ENCODE measurements at places on chromosomes 6 and 20.

DNA sequence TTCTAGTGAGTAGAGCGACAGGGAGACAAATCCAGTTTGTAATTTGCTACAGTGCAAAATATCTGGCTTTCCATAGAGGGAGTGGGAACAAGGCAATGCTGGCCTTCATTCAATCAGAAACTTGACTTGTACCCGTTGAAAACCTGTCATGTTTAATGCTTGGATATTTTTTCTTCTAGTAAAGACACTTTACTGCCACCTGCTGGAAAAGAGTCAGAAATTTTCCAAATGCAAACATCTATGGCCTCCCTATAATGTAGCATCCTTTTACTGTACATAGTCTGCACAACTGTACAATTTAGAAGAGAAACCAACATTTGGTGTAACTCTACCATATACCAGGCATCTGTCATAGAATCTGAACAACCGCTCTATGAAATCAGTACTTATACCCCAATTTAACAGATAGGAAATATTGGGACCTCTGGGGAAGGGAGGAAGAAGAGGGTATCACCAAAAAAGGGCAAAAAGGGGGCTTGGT is 16.7 kb upstream of the TBC1D20 start:
- no peak for DNase-seq

- DNase-seq: no peak
These were observed 1.1 kb downstream of the SLPI start for GRCh38 chr20:45253261-45253660.

- DNase-seq: no peak
These were observed 68.2 kb upstream of the TNFAIP3 start for GRCh38 chr6:137798846-137799245.

DNA sequence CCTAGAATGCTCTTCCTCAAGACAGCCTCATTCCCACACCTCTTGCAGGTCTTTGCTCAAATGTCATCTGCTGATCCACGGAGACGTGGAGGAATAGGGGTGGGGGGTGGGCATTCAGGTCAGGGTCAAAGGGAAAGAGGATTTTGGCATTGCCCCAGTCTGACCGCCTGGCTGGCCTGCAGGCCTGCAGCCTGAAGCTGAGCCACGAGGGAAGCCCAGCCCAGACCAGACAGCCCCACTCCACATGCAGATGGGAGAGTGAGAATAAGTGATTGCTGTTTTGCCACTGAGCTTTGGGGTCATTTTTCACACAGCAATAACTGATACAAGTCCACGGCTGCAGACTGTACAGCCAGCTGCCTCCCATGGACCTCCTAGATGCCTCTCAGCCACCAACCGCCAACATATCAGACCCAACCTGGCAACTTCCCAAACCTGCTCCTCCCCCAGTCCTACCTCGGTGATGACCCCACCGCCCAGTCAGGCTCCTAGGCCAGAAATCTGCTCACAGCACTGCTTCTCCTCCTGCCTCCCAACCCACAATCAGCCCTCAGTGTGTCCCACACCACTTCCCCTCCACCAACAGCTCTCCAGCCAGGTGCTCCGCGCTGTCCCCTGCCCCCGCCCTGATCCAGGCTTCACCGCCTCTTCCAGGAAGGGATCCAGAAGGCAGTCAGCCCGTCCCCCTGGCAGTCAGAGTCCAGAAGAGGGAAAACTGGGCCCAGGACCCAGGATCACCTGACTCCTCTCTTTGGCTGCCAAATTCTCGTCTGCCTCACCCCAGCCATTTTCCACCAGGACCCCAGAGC is 14.0 kb downstream of the KIAA1755 start:
- DNase-seq: no peak

DNA sequence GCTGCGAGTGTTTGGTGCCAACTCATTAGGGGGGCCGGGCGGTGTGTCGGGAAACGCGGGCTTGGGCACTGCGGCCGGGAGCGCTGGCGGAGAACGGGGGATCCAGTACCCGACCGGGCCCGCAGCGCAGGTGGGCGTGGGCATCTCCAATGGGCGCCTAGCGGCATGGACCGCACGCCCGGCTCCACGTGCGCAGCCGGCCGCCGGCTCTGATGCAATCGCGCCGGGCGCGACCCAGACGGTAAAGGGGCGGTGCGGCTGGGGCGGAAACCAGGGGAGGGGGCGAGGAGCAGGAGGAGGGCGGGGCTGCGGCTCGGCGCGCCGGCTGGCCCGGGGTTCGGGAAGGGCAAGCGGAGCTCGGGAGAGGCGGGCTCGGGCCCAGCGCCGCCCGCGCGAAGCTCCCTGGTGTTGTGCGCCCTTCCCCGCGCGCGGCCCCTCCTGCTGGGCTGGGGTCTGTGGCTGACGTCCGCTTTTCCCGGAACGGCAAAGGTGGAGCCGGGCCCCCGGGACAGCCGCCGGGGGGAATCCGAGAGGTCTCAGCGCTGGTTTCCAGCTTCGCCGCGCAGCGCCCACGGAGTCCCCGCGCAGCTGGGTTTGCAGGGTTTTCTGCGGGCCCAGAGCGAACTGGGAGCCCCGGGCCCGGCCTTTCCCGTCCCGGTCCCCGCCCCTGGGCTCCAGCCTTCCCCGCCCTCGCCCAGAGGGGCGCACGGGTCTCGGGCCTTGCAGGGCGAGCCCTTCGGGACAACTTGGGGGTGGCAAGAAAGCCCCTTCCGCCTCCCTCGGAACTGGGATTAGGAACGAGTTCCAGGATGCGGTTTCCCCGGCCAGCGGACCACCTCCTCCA is 867 bp downstream of the MTHFD1L start:
- DNase-seq: peak; percentile 63

DNA sequence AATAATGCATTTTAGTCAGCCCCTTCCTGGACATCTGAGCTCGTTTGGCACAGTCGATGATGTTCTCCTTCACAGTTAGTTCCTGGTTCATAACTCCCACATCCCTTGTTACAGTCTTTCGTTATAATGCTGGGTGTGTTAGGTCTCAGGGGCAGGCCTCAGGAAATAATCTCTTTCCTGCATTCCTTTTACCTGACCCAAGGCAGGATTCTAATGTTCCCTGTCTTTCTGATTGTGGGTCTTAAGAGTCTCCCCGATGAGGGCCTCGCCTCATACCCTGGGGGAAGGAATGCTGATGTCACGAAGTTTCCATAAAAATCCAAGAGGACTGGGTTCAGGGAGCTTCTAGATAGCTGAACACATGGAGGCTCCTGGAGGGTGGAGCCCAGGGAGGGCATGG is 104.0 kb upstream of the CARMIL1 start:
- no peak for DNase-seq

- no peak for DNase-seq
These were observed 213.0 kb upstream of the CITED2 start for GRCh38 chr6:139587469-139587868.

DNA sequence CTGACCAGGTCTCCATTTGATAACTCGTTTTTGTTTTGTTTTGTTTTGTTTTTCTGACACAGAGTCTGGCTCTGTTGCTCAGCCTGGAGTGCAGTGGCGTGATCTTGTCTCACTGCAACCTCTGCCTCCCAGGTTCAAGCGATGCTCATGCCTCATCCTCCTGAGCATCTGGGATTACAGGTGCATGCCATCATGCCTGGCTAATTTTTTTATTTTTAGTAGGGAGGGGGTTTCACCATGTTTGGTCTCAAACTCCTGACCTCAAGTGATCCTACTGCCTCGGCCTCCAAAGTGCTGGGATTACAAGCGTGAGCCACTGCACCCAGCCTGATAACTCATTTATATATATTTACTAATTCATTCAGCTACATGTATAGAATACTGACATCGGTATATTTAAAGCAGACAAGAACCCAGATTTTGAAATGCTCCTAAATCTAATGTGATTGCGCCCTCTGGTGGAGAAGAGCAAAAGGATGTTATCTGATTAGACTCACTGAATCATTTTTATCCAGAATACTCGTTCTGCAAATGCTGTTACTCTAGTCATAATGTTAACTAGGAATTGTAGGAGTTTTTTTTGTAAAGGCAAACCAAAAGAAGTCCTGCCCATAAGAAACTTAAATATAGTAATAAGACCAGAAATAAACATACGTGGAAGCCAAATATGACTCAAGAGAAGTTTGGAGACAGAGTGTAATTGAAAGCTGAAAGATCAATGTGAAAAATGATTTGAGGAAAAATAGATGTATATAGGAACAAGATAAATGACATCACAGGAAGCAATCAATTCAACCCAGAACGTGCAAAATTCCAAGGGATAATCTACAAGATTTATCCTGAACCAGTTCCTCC is 5.3 kb upstream of the COL12A1 start:
- no peak for DNase-seq

DNA sequence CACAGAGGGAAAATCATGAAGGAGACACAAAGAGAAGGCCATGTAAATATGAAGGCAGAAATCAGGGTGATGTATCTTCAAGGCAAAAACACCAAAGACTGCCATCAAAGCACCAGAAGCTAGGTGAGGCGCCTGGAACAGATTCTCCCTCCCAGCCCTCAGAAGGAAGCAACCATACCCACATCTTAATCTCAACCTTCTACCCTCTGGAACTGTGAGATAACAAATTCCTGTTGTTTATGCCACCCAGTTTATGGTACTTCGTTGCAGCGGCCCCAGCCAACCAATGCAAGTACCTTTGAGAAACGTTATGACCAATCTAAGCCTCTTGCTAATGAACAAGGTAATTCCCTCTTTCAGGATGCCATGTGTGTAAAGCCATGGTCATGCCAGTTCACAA is 66.2 kb upstream of the STXBP5 start:
- DNase-seq: no peak

DNA sequence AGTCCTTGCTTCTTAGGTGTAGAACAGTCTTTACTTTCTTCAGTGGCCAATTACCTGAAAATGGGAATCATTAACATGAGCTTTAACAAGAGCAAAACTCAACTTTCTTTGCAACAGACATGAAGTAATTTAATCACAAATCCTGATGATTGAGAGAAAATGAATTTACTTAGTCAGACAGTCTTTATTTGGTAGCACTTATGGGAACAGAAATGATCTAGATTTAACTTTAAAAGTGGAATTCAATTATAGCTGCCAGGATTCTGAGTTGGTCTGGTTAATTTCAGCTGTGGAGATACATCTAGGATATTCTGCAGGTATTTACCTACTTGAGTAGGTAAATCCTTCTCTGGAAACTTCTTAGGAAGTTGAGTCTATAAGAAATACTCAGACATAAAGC is 444.3 kb upstream of the PLCB4 start:
- DNase-seq: no peak

DNA sequence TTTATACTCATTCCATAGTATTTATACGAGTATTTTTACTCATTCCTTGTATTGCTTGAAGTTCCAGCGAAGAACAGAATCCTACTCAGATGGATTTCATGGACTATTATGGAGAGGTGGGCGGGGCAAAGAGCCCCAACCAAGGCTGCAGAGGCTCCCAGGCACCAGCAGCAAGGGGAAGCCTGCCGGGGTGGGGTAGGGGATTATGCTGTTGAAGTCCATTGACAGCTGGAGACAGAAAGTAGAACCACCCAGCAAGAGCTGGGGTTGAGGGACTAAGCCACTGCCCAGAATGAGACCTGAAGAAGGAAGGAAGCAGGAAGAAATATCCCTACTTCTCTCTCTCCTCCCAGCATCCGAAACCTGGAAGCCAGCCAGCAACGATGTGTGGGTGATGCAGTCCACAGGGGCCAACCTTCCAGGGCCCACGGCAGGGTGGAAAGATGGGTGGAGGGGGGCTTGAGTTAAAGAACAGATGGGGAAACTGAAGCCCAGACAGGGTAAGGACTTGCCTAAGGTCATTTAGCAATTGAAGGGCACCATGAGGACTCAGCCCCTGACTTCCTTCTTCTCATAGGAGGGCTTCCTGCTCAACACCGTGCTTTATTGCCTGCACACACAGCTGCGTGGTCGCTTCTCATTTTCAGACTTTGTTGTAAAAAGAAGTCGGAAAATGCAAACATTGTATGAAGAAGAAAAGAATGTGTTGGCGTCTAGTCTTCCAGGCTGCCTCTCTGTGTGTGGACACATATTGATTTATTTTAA is 18.3 kb upstream of the GTSF1L start:
- DNase-seq: no peak

DNA sequence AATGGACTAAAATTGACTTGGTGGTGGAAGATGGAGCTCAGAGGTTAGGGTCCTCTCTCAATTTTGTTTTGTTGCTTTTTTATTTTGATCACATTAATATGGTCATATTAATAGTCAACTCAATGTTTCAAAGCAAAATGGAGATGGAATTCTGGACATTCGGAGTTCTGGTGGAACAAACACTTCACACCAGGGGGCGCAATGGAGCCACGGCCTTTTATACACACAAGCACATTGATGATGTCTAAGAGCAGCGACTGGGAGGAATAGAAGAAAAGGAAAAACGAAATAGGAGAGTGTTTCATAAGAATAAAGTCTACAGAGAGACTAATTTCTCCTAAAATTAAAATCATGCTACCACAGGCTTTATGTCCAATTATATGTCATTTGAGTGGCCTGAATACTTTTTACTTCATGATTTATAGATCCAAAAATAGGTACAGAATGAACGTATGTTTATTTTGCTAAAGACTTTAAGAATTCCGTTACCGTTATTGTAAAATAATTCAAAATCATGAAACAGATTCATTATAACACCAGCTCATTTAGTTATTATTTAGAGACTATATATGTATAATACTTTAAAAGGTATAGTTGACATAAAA is 197.6 kb upstream of the SASH1 start:
- no peak for DNase-seq

GRCh38 chr6:159728531-159728964 is 1.2 kb downstream of the WTAP start:
- DNase-seq: no peak

DNA sequence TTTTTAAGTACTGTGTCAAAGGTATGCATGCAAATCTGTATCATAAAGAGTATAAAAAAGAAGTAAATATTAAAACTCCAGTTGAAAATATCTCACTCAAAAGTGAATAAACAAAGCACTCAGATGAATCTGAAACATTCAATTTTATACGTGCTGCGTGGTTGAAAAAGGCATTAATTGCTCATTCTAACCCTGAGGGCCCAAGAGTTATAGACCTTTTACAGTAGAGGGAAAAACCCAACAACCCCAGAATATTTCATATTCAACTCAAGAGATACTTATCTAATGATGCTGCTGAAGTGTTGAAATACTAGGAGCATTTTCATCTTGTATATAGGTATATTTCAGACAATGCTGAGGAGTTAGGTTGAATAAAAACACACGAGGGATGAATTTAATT is 862.8 kb upstream of the CITED2 start:
- no peak for DNase-seq

DNA sequence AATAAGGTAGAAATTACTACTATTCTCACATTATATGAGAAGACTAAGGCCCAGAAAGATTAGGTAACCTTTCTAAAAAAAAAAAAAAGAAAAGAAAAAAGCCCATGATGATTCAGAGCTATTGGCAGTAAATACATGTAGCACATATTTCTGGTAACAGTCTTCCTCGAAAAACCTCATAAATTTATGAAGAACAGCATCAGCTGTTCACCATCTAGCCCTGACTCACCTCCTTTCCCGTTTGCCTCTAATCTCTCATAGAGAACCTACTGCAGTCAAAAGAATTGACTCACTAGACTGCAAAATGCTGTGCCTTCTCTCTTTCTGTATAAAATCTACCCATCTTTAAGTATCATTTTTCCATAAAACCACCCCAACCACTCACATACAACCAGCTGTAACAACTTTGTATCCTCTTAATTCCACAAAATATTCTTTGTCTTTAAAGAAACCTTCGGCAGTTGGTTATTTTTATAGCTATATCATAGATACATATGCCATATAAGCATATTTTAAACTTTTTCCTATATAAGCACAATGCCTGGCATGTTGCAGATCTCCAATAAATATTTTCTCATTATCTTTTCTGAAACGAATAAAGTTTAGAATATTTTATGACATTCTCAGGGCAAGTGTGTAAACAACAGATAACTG is 152.7 kb upstream of the ENPP5 start:
- no peak for DNase-seq

GRCh38 chr6:137297887-137298286 is 78.7 kb upstream of the IFNGR1 start:
- no peak for DNase-seq

- DNase-seq: peak; percentile 25
These were observed 35.7 kb upstream of the ID1 start for GRCh38 chr20:31569163-31570020.

Data from T-helper 22 cell (primary cell).